Hair follicle dermal papilla cell (primary cell): ENCODE measurements at places on chromosomes 11 and 22. TPM values are rescaled to one million over a fixed set of nuclear protein-coding genes. Genes with fewer than 3 reads are reported as not detected.

The FLRT1 gene
- total RNA-seq: under 0.01 and 0.32 TPM in 2 replicates

The TEX12 gene
- 0.32 TPM in 1 of 2 replicates, not detected in the other for total RNA-seq

The KRTAP5-2 gene
- total RNA-seq: not detected in 2 replicates

The PKDREJ gene
- total RNA-seq: under 0.01 TPM in 1 of 2 replicates, not detected in the other

The APOA5 gene
- 0.12 TPM in 1 of 2 replicates, not detected in the other for total RNA-seq

The IMMP1L gene
- 7.5 and 10.2 TPM in 2 replicates for total RNA-seq

The MPZL3 gene
- total RNA-seq: 0.49 and 0.97 TPM in 2 replicates

The OR5P2 gene
- total RNA-seq: not detected in 2 replicates

The LMO1 gene
- not detected in 2 replicates for total RNA-seq

The OR4S2 gene
- total RNA-seq: not detected in 2 replicates

The PIWIL4 gene
- total RNA-seq: 3.4 and 3.9 TPM in 2 replicates

The OR2AT4 gene
- not detected in 2 replicates for total RNA-seq

The OR56A1 gene
- not detected in 2 replicates for total RNA-seq

The TRIM6 gene
- total RNA-seq: 4.5 and 8.3 TPM in 2 replicates
